ENCODE measurements at places on chromosomes 1 and 21.

GRCh38 chr1:193185901-193186731 is at the start of gene B3GALT2:
TSS of gene B3GALT2 (minus strand) at chr1:193186613. CDS start at chr1:193181562, 5,051 bp downstream.
- DNase-seq: no peak

- no peak for DNase-seq
Observed at GRCh38 chr1:64685217-64685616, 59.7 kb upstream of the RAVER2 start.

GRCh38 chr1:226637147-226637935 is 88.8 kb downstream of the STUM start:
- DNase-seq: no peak

DNA sequence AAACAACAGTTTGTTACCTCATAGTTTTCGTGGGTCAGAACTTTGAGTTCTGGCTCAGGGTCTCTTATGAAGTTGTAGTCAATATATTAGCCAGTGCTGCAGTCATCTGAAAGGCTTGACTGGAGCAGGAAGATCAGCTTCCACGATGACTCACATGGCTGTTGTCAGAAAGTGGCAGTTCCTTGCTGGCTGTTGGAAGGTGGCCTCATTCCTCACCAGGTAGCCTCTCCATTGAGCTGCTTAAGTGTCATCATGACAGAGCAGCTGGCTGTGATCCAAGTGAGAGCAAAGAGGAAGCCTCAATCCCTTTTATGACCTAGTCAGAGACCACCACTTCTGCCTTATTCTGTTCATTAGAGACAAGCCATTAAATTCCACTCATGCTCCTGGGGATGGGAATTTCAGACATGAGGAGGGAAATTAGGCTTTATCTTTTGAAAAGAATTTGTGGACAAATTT is 5.6 kb downstream of the OSBPL9 start:
- DNase-seq: no peak

- DNase-seq: no peak
Observed at GRCh38 chr1:235025422-235025984, 103.1 kb downstream of the TOMM20 start.

Data from stimulated activated CD8-positive, alpha-beta memory T cell treated with anti-CD3 and anti-CD28 coated beads, Interleukin-4, amount 100 ng/mL, for 4 hours (primary cell).